ENCODE measurements at places on chromosomes 11 and 22.

DNA sequence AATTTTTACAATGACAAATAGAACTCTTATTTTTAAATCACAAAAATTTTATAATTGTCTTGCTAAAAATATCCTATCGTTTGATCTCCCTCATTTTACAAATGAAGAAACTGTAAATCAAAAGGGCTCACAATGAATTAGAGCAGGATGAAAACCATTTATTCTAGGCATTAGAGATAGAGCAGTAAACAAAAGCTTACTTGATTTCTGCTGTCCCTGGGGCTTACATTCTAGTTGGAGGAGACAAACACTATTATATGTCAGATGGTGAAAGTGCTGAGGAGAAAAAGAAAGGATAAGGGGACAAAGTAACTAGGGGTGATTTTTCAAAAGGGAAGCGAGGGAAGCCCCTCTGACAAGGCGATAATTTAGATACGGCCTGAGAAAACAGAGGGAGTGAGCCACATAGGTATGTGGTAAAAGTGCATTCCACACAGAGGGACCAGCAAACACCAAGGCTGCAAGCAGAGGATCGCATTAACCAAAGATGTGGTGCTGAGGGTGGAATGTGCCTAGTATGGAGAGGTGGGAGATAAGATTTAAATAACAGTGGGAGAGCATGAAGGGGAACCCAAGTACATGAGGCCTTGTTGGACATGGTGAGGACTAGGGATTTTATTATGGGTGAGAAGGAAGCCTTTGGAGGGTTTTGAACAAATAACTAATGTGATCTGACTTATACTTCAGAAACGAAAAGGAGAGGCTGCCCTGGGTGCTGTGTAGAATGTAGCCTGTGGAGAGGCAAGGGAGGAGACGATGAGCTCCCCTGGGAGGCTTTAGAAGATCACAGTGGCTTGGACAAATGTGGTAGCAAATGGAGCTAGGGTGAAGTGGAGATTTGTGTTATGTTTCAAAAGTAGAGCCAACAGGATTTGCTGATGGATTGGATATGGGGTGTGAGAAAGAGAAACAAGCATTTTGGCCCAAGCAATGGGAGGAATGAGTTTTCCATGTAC, 62.1 kb downstream of the PDHX start:
- peak; percentile 35 for DNase-seq

- no peak for DNase-seq
Observed at GRCh38 chr22:46915950-46916730, 153.7 kb downstream of the TBC1D22A start.

GRCh38 chr11:32983506-32983905, 32.2 kb upstream of the DEPDC7 start:
- DNase-seq: no peak

- peak; percentile 57 for DNase-seq
Observed at GRCh38 chr11:12691473-12691872, 17.3 kb downstream of the TEAD1 start.

DNA sequence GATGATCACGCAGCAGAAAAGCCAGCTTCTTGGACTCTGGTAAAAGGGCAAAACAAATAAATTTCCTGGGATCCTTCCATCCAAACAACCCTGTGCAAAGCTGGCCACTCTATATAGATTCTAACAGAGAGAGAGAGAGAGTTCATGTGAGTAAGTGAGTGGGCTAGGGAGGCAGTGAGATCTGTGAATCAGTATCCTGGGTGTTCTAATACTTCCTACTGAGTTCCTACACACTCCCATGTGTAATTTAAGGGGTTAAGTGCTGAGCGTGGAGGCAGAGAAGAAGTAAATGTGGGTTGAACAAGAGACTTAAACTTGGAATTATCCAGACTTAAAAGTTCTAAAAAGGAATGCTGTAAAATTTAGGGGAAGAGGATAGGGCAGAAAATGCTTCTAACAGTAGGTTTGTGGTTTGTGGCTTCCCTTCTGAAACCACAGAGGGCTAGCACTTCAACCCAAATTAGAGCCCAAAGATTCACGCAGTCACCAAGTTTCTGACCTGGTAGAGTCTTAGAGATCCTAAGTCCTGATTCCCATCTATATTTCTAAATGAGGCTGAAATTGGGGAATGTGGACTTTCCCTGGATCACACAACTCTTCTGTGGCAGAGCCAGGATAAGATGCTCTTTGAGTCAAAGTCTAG, 413.9 kb downstream of the TENM4 start:
- peak; percentile 77 for DNase-seq

DNA sequence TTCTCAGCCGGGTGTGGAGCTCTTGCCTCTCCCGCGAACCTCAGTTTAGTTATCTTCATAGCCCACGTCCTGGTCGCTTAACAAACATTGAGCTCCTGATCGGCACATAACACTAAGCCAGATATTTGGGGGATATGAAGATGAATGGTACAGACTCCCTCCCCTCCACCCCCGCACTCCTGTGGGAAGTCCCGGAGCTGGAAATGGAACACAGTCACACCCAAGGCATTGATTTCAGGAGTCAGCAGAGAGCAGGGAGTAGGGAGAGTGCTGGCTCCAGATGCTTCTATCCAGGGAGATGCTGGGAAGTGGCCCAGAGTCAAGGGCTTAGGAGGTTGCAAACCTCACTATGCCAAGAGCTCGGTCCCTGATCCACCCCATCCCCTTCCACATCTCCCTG, 26.1 kb upstream of the CABP7 start:
- DNase-seq: no peak

GRCh38 chr11:102527684-102528083, 2.9 kb downstream of the MMP7 start:
- peak; percentile 37 for DNase-seq

DNA sequence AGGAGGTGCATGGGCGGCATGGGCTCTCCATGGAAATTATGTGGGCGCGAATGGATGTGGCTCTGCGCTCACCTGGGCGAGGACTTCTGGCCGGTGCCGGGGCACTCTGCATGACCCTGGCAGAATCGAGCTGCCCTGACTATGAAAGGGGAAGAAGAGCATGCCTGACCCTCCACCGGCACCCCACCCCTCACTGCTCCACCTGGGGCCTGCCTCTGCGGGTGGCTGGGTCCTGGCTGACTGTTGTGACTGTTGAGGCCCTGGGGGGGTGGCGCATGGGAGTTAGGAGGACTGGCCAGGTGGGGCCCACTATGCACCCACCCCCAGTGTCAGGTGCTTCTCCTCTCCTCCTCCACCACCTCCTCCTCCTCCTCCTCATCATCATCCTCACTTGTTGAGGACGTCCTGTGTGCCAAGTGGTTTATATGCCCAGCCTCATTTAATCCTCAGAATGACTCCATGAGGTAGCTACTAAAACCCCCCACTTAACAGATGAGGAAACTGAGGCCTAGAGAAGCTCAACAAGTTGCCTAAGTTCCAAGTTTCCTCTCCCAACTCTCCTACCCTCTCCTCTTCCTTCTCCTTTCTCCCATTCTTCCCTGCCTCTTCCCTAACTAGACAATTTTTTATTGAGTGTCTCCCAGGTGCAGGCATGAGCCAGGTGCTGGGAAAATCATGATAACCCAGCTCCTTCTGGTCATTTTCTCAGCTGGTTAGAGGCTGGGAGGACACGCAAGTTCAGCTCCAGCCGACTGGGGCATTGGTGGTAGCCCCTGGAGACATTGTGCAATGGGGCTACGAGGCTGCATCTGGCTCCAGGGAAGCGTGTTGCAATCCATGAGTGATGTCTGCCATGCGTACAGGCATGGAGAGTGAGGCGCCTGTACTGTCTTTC, 2.3 kb downstream of the MYEOV start:
- DNase-seq: peak; percentile 63

DNA sequence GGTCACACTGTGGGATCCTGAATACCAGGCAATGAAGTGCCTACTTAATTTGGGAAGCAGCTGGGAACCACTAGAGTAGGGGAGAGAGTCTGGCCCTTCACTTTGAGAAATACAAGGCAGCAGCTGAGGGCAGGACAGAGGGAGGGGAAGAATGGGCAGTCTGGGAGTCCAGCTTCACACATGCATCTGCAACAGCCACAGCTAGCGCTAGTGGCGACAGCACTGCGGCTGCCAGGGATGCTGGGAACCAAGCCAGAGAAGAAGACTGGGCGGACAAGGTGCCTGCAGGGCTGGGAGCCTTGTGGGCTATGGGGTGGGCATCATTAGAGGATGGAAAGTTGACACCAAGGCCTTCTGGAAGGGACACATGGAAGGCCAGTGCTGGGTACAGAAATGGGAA, 15.8 kb downstream of the SCUBE2 start:
- no peak for DNase-seq

- DNase-seq: peak; percentile 68
Observed at GRCh38 chr11:96090711-96091110, 166.8 kb upstream of the MTMR2 start.

- DNase-seq: no peak
Observed at GRCh38 chr11:86247608-86248007, 3.1 kb downstream of the EED start.

DNA sequence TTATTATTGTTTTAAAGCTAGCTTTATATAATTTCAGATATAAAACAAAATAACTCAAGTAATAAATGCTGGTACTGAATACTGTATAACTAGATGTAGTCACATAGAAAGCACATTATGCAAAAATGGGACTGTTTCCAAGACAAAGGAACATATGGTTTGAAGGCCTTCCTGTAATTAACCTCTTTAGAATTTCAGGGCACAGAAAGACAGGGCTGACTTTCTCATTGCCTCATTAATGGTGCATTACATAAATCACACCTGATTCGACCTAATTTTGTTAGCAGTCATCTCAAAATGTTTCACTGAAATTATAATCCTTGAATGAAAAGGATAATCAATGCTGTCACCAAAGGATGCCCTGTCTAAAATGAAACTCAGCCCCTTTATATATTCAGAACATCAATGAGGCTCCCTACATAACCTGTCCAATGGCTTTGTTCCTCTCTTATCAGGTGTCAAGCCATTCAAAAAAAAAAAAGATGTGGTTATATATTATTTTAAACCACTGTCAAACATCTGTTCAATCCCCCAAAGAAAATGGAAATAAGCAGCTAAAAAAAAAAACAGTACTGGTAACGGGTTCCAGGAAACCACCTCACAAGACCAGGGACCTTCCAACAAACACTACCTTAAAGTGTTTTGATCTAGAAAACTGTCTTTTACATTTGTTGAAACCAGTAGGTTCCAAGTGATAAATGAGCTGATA, 77.4 kb downstream of the FAM168A start:
- peak; percentile 30 for DNase-seq

DNA sequence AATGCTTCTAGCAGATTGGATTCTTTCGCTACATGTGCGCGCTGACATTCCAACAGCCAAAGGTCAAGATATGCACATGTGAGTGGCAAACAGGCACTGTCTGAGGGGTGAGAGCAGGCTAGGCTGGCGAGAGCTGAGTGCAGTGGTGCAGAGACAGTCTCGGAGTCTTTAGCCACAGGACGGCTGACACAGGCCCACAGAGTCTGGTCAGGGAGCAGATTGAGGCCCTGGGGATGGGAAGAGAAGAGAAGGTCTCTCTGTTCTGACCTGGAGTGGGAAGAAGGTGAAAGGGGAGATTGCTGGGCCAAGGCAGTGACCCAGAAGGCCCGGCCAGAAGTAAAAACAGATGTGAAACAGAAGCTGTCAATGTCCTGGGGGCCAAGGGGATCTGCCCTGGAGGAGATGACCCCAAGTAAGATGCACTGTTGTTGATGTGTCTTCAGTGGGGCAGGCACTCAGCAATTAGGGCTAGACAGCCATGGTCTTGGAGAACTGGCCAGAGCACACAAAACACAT, 197.8 kb downstream of the ETS1 start:
- DNase-seq: no peak

GRCh38 chr22:17043521-17043920, 35.5 kb upstream of the GAB4 start:
- DNase-seq: no peak

GRCh38 chr22:28243539-28243938, 324.5 kb upstream of the PITPNB start:
- DNase-seq: peak; percentile 61

DNA sequence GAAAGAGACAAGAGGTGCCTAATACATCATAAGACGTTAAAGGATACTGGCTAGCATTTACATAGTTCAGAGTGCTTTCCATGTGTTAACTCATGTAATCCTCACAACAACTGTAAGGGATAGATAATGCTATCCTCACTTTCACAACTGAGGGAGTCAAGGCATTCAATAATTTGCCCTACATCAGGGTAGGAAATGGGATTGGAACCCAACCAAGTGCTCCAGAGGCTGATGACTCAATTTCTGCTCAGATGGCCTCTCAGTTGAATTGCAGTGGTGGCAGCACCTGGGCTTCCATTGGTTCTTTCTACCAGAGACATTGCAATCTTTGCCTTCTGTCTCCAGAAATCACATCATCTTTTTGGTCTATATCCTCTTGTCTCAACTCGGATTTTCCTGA, 232.9 kb downstream of the ETS1 start:
- DNase-seq: peak; percentile 37

DNA sequence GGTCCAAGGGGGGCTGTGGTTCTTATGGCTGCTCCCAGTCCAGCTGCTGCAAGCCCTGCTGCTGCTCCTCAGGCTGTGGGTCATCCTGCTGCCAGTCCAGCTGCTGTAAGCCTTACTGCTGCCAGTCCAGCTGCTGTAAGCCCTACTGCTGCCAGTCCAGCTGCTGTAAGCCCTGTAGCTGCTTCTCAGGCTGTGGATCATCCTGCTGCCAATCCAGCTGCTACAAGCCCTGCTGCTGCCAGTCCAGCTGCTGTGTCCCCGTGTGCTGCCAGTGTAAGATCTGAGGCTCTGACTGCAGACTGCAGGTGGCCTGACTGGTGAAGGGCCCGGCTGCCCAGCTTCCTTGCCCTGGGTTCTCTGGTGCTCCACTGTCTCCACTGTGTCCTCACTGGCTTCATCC, 696 bp downstream of the KRTAP5-5 start:
- no peak for DNase-seq

GRCh38 chr11:2085251-2086066, 53.7 kb downstream of the IGF2 start:
- DNase-seq: no peak

DNA sequence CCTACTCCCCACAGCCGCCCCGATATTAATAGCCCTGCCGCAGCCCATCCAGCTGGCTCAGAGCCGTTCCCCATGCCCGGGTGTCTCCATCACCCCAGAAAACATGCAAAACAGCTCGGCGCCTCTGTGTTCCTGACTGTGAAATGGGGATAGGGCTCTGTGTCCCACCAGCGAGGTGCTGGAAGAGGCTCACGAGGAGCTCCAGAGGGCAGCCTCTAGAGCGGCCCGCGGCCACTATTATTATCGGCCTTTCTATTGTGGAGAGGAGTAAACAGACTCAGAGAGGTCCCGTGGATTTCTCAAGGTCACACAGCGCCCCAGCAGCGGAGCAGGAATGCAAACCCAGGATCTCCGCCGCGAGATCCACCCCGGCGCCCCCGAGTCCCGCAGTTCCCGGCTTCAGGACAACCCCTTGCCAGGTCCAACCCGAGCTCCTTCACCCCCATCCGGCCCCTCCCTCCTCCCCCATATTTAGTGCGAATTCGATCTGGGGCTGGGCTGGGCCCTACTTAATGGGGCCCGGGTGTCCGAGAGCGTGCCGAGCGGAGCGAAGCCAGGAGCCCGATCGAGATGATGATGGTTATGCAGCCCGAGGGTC, at the start of gene ACTN3:
ACTN3 (plus strand) TSS at position 536 of the 598 bp plus-strand sequence; CDS start at position 571, 35 bp downstream.
- peak; percentile 45 for DNase-seq

- DNase-seq: no peak
Observed at GRCh38 chr22:26804315-26804714, 146.9 kb downstream of the MIAT start.

- DNase-seq: no peak
Observed at GRCh38 chr22:41933411-41934177, 7.0 kb upstream of the TNFRSF13C start.

- no peak for DNase-seq
Observed at GRCh38 chr11:66343176-66343575, 1.7 kb downstream of the BRMS1 start.

Measured in fibroblast of skin of right biceps (primary cell).